ENCODE measurements at places on chromosomes 16 and 17.

DNA sequence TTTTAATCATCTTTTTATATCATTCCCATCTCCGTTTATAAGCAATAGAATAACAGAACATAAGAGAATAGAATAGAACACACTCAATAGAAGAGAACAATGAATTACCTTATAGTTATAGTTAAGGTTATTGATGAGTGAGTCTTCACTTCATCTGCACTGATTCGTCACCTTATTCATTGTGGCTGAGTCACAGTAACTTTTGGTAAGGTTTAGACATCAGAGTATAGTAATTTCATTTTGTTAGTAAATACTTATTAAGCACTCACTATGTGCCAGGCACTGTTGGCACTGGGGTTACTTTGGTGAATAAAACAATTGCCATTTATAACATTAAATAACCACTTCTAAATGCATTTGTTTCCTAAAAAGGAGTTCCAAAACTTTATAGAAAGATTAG lies 22.5 kb downstream of the PHKB start:
- DNase-seq: no peak

- DNase-seq: no peak
These were observed 32.8 kb downstream of the HELZ start for GRCh38 chr17:67212231-67212630.

- peak; percentile 98 for DNase-seq
These were observed 10.5 kb downstream of the DOK4 start for GRCh38 chr16:57475711-57476339.

DNA sequence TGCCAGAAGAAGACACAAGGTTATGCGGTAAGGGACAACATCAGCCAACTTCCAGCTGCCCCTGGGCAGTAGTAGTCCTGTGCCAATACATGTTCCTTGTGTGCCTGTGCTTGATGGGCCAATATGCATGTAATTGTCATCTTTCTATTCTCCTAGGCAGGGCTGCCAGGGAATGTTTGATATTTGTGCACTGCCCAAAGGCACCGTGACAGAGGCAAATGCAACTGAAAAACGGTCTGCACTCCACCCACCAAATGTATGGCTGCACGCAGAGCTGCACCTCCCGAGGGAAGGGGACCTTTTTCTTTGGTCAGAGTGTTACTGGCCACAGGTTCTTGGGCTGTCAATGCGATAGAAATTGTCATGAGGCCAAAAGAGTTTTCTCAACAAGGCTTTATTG lies 207.1 kb downstream of the LGALS9B start:
- DNase-seq: no peak

Data from mesendoderm (in vitro differentiated cells).